ENCODE measurements at places on chromosomes 1 and 21. TPM values are rescaled to one million over a fixed set of nuclear protein-coding genes. Genes with fewer than 3 reads are reported as not detected.

The CCDC190 gene
- total RNA-seq, result not detected

The KIF14 gene
- 2.5 TPM for total RNA-seq

The CD1B gene
- not detected for total RNA-seq

DNA sequence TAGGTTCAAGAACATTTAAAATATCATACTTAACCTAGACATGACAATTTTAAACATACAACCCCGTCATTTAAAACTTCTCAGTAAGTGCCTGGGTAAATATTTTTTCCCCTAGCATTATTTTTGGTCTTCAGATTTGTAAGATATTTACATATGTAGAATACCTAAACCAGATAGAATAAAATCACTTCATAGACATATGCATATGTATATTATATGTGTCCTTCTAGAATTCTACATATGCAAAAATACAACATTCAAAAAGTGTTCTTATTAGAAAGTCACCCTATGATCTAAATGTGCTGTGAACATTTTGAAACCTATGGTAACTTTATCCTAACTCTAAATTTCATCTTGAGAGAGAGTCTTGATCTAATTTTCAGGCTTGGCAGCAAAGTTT lies 1467.0 kb upstream of the B3GALT2 start:
- DNase-seq, result no peak

GRCh38 chr1:93338387-93339146 lies 7.1 kb upstream of the DR1 start:
- DNase-seq, result no peak

- no peak for DNase-seq
Measured at GRCh38 chr1:9784508-9785133, 39.1 kb downstream of the CLSTN1 start.

DNA sequence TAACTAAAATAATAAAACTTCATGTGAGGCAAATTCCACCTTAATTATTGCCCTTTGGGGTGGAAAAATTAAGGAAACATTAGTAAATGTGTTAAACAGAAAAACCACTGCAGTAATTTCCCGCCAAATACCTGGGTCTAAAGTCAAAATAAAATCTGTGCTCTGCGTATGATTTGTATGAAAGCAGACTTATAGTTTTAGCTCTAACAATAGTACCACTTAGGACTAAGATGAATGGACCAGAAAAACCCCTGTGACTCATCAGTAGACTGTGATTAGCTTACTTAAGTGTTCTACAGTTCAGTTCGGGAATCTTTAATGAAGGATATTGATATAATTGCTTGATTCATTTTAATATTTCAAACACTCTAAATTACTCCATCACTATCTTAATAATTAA lies 23.3 kb upstream of the C1orf105 start:
- no peak for DNase-seq

- no peak for DNase-seq
Measured at GRCh38 chr21:34582506-34583150, 32.3 kb downstream of the RCAN1 start.

DNA sequence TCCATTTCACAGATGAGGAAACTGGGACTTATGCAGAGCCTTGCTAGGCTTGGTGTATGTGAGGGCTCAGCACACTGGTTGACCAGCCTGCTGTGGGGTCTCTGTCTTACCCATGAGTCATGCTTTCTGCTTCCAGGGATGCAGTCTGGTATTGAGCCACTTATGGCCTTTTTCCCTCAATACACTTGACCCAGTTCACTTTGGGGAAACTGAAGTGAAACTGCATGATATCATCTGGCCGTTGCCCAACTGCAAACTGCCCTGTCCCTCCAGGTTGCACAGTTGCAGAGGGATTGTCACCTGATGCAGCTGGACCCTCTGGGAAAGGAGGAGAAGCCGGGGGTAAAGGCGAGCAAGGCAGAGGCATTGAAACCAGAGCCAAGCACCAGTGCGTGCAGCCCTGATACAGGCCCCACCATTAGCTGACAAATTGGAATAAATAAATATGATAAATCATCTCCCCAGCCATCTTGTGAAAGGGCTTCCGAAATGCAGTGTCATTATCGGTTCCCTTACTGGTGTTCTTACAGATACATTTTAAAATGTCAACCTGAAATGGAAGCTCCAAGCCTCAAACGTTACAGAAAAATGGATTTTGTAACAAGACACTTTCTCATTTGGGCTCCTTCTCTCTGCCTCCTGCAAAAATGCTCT lies 39.3 kb upstream of the DUSP10 start:
- no peak for DNase-seq

GRCh38 chr21:46503922-46504550 lies 45.3 kb downstream of the DIP2A start:
- no peak for DNase-seq

DNA sequence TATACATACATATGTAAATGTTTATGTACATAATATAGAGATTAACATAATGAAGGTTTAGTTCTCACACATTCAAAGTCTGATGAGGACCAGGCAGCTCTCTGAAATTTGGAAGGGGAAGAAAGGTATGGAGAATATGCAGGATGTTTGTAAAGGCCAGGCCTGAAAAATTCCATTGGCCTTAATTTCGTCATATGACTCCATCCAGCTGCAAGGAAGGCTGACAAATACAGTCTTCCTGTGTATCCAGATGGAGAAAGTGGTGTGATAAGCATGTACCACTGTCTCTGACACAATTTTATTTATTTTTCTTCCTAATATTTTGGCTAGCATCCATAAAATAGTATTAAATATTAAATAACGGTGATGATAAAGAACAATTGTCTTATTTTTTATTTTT lies 6.3 kb upstream of the SGIP1 start:
- DNase-seq, result no peak

DNA sequence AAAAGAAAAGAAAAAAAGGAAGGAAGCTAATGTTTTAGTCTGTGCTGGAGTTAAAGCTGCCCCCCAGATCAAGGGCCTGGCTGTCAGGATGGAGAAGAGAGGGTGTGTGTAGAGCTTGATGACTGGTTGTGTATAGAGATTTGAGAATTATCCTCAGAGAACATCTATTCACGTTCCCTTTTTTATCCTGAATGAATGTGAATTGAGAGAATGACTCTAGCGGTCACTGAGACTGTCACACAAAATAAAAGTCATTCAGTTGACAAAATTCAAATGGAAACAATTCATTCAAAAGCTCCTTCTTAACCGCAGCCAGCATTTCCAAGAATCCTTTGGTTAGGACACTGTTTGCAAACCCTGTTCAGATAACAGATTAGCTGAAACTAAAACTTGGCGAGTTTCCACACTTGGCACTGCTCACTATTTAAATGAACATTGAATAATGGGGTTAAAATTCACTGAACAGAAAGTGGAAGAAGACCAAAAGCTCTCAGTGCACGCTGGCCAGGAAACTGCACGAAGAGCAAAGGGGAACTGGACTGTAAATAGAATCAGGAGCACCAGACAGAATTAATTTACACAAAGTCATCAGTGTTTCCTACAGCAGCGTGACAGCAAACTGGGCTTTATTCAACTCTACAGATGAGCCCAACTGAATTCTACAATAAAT lies 13.6 kb upstream of the FAM89A start:
- peak; percentile 30 for DNase-seq

- no peak for DNase-seq
Measured at GRCh38 chr1:234148350-234148749, 224.9 kb upstream of the COA6 start.

DNA sequence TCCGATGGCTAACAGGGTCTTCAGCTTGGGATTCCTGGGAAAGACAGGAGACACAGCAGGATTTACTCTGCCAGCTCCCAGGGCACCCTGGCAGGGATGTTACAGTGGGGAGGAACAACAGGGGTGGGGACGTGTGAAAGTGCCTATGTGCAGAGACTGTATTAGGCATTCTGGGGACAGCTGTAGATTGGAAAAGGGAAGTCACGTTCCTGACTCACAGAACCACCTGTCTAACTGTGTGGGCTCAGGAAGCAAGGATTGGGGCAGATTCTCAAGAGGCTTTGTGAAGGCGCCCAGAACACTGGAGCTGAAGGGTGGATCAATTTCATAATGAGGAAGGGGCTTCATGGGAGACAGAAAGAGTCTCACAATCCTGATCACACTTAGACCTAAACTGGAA lies 4.4 kb downstream of the CHIT1 start:
- DNase-seq, result no peak

GRCh38 chr1:210262897-210263272 lies 30.3 kb downstream of the SERTAD4 start:
- no peak for DNase-seq

GRCh38 chr1:31618916-31619846 lies 1.7 kb downstream of the HCRTR1 start:
- no peak for DNase-seq

DNA sequence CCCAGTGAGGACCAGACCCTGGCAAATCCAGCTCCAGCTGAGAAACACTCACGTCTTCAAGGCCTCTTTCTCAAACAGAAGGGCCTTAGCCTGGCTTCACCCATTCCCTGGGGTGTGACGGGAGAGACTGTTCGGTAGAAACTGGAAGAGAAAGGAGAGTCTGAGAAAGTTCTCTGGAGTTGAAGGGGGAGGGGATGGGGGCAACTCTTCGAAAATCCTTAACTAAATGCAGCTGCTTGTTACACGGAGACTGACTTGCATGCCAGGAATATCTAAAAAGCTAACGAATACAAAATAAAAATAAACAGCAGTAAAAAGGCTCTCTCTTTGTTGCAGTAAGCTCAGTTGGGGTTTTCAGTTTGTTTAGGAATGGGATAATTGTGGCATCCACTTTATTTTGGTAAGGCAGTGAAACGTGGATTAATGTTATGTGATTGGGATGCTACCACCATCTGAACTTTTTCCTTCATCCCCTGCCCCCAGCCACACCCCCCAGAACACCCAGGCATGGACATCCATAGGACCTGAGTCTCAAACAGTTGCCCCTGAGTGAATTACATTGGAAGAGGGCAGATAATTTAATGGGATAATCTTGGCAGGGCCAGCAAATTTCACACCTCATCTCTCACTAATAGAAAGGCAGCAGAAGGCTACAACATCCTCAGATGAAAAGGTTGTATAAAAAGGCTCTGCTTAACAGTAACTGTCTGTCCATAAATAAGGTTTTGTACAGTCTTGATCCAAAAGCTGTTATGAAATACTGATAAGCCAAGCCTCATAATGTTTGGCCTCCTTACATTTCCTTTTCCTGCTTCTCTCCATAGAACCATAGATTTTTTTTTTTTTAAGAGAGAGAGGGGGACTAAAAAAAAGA lies 5.8 kb downstream of the ROR1 start:
- no peak for DNase-seq

DNA sequence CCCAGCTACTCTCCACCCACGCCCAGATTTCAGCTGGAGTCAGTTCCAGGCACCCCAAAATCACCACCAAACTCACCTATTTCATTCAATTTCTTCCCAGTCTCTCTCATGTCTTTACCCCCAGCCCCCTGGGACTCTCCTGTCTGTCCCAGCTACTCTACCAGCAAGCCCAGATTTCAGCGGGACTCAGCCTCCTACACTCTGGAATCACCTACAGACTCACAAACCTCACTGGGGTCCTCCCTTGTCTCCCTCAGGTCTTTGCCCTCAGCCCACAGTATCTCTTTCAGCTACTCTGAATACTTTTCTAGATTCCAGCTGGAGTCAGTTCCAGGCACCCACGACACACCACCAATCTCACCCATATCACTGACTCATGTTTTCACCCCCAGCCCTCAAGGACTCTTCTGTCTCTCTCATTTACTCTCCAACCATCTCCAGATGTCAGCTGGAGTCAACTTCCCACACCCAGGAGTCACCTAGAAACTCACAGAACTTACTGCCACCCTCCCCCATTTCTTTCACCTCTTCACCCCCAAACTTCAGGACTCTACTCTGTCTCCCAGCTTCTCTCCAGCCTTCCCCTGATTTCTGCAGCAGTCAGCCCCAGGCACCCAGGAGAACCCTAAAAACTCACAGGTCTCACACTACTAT lies 1529.3 kb upstream of the TPTE start:
- no peak for DNase-seq

DNA sequence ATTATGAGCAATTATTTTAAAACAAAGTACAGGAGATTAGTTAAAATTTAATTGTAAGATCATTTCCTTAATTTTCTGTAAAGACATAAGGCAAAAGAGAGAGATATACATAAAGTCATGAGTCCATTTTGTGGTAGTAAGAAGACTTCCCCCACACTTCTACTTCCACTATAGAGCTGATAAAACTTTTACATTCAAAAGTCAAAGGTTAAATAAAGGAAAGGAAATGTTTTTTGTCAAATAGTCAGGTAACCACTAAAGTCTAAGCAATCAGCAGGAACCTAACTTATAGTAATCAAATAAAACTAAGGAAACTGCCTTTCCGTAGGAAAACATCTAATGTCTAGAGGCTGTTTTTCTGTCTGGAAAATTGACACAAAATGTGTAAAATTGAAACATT lies 110.9 kb downstream of the DENND1B start:
- no peak for DNase-seq

DNA sequence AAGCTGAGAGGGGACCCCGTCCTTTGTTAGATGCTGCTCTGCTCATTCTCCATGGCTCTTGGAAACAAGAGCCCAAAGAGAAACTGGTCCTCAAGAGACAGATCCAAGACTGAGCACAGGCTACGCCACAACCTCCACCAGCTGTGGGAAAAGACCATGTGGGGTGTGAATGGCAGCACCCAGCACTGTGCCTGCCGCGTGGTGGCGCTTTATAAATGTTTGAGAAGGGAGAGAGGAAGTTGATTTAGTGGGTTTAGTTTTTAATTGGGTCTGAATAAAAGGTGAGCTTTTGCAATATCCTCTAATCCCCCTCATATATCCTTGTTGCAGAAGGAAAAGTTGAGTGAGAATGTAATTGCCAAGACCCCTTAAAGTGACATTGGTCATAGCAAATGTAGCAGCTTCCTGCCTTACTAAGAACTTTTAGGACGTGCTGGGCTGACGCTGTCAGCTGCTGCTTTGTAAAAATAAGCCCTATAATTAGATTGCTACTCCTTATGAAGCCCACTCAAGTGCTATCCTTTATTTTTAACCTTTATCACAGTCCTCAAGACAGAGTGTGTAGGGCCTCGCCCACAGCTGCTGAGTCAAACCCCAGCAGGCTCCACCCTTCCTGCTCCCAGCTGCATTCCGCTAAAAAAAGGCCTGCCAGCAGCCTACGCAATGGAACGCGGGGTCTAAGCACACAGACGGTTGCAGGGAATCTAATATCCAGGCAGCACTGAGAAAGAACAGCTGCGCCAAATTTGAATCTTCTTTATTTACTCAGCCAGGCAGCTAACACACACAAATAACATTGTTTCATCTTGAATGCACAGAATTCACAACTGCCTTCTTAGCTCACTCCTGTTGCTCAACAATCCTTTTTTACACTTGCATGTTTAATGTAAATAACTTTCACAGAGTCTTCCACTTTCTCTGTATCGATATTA lies 47.4 kb upstream of the PRDX6 start:
- peak; percentile 88 for DNase-seq

DNA sequence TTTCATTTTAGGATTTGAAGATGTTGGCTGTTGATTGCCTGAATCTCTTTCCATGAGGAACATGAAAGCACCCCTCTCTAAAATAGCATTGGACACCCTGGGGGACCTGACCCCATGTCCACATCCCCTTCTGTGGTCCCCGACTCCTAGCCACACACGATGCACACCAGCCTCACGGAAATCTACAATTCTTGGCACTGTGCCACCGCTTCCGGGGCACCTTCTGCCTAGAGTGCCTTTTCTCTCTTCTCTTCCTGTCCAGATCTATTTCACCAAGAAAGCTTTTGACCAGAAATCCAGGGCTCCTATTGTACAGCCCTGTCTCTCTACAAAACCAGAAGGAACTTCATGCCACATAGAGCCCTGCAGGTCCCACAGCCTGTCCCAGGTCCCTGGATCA lies 50.3 kb downstream of the MYSM1 start:
- peak; percentile 50 for DNase-seq

Measured in Peyer's patch (tissue), 4 donors.